ENCODE measurements at places on chromosomes 11 and 22.

DNA sequence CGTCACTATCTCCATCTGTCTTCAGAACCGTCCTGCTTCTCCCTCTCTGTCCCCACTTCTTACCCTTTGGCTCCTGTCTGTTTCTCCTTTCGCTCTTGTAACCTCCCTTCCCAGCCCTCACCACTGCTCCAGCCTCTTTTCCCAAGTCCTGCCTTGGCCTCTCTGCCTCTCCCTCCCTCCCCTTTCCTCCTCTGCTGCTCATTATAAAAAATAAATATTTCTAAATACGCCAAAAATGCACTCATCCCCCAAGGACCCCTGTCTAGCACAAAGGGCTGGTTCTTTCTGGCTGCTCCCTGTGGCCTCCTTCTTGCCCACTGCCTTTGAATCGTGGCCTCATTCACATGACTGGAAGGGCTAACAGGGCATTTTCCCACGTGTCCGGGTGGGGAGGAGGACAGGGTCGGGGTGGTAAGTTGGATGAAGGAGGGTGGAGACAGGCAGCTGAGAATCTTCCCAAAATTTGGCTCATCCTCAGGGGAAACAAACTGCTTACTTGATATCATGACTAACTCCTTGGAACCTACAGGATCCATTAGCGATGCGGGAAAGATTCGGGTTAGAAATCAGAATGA lies 26.4 kb upstream of the OAF start:
- DNase-seq = no peak

- no peak for DNase-seq
Measured at GRCh38 chr22:30574997-30575671, 669 bp upstream of the GAL3ST1 start.

DNA sequence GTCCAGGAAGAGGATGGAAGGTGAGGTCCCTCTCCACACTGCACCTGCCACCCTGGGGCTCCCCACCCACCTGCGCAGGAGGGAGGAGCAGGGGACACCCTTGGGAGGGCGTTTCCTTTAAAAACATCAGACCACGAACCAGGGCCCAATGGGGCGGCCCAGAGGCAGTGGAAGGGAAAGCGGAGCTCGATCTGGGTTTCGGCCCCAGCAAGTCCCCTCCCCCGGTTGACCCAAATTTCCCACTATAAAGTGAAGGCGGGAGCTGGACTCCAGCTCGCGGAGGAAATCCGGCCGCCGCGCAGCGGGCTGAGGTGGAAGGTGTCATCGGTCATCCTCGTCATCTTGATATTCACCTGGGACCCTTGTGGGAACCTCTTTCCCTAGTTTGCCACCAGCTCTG lies 99.3 kb downstream of the WNT7B start:
- DNase-seq = no peak

GRCh38 chr11:72823105-72823804 lies 9.0 kb downstream of the ATG16L2 start:
- no peak for DNase-seq

DNA sequence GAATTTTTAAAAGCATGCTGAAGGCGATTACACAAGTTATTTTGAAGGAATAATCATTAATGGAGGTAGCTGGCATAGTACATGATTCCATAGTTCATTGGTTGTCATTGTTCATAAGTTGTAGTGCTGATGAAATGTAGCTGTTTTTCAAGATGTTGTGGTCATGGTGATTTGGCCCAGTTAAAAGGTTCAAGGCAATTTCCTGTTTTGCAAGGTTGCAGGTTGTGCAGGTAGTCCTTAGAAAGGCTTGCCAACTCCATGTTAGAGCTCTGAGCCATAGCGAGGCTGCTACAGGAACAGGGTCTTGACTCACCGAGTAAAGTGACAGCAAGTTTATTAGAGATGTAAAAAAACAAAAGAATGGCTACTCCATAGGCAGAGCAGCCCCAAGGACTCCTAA lies 95.8 kb upstream of the CHORDC1 start:
- DNase-seq = no peak

- DNase-seq = no peak
Measured at GRCh38 chr11:82786001-82786400, 52.3 kb upstream of the FAM181B start.

DNA sequence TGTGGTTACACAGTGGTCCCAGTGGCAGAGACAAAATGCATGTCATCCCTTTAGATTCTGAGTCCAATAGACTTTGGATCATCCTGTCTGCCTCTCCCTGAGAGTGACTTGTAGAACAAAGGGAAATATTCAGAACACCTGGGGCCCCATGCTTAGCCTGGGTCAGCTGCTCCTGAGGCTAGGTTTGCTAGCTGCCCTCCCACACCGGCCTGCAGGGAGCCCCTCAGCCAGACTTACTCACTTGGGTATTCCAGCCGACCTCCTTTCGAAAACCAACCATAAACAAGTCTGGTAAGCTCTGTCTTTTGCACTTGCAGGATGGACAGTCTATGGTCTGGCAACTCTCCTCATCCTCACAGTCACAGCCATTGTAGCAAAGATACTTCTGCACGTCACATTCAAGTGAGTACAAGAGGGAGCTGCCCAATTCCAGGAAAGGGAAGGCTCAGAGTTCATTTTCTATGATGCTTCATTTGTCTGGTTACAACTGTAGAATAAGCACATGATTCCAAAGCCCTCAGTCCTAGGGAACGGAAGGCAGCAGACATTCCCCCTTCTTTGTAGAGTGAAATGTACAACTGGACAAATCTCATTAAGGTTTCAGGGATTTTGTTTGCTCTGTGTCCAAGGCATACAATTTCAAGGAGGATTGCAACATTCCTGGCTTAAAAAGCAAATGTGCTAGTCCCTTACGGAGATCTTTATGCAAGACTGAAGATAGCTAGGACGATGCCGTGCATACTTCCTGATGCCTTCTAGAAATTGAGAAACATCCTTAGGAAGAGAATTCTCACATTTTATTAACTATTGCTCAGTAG lies 65.5 kb upstream of the EMID1 start:
- no peak for DNase-seq

DNA sequence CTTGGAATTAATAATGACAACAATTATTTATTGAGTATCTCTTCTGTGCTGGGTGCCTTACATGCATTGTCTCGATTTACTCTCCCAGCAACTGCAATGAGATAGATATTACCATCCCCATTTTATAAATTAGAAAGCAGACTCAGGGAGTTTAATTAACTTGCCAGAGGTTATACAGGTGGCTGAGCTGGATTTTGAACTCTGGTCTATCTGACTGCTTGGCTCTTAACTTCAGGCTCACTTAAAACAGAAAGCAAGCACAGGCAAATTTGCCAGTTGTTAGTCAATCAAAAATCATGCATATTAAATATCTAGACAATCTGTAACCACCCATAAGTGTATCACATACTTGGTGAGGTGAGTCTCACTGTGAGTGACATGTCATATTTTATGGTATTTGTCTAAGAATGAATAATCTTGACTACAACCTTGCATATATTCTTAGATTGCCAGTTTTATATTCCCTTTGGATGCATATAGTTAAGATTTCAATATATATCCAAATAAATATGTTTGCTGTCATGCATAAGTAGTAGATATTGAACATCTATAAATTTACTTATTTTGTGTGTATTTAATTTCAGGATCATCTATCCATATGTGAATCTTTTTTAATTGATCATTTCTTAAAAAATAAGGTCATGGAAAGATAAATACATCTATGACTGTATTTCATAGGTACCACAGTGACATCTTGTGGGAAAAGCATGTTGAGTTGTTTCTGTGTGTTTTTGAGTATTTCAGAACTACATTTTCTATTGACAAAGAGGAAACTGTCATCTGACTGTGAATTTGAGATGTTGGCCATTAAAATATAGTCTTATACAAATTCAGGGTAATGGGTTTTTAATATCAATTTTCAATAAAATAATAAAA lies 112.0 kb upstream of the ARHGAP42 start:
- no peak for DNase-seq

DNA sequence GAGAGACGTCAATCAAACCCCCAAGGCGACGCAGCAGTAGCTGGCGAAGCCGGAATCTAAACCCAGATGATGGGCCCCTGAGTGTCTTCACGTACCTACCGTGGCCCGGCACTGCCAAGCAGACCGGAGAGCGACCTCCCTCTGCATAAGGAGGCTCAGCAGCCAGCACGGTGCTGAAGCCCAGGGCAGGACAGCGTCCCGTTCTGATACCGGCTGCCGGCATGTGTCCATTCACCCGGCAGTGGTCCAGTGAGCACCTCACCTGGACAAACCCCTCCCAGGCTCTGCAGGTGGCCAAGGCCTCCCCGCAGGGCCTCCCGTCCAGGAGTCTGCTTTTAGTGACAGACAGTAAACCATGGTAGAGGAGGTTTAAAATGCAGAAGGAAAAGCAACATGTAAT lies 142.0 kb downstream of the BRD1 start:
- no peak for DNase-seq

DNA sequence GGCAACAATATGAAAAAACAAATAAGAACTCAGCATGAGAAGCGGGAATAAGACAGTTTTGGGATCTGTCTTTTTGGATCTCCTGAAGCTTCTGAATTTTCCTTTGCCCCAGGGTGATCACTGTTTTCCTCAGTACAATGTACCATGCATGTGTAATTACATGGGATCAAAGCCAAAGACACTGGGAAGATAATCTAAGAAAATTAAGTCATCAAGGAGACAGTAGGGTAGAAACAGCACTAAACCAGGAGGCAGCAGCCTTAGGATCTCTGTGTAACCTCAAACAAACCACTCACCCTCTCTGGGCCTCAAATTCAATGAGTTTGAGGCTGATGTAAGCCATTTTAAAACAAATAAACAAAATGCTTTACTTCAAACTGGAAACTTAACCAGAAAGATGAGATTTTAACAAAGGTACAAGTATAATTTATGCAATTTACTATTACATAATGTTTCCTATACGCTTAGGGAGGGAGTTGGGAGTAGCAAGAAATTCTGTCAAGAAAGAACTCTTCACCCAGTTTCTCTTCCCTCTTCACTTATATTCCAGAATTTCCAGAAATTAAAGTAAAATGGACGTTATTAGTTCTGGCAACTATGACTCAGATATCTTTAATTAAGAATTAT lies 77.0 kb downstream of the RAB30 start:
- no peak for DNase-seq

DNA sequence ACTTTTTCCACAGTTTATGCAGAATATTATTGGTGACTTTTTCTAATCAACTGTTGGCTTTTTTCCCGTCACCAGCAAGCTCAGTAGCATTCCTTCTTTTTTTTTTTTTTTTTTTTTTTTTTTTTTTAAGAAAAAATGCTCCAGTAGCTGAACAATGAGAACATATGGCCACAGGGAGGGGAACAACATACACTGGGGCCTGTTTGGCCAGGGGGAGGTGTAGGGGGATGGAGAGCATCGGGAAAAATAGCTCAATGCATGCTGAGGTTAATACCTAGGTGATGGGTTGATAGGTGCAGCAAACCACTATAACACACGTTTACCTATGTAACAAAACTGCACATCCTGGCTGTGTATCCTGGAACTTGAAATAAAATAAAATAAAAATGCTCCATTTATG lies 82.5 kb downstream of the ARHGAP42 start:
- no peak for DNase-seq

GRCh38 chr11:105609832-105610781 lies at the start of gene GRIA4:
GRIA4 (plus strand) TSS chr11:105610073; CDS start chr11:105610998, 925 bp downstream.
- no peak for DNase-seq

DNA sequence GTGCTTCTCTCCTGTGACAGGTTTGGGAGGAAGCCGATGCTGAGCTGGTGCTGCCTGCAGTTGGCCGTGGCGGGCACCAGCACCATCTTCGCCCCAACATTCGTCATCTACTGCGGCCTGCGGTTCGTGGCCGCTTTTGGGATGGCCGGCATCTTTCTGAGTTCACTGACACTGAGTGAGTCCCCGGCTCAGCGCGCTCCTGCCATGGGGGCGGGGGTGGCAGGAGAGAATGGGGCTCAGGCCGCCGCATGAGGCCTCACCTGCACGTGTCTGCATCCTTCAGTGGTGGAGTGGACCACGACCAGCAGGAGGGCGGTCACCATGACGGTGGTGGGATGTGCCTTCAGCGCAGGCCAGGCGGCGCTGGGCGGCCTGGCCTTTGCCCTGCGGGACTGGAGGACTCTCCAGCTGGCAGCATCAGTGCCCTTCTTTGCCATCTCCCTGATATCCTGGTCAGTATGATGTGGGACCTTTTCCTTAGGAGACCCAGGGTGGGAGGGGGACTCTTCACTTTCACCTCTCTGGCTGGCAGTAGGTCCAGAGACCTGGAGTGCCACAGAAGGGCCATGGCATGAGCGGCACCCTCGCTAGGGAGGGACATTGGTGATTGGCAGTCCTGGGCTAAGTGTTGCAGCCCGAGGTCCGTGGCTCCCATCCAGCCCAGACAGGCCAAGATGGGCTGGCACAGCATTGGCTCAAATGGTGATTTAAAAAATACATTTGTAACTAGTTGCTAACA lies 28.9 kb upstream of the SLC22A12 start:
- DNase-seq = no peak

DNA sequence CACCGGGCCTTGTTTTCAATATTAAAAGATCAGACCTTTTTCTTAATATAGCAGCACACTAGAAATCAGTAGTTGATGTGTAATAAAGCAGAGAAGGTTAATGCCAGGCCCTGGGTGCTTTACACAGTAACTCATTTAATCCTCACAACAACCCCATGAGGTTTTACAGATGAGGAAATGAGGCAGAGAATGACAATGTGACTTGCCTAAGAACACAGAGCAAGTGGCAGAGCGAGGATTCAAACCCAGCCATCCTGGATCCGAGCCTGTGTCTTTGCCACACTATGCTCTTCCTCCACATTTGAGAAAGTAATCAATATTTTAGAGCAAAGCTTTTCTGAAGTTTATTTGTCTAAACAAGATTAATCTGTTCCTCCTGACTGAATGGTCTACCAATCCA lies 7.2 kb downstream of the JAML start:
- DNase-seq = no peak

- no peak for DNase-seq
Measured at GRCh38 chr11:39374963-39375698, 2084.3 kb downstream of the LRRC4C start.

DNA sequence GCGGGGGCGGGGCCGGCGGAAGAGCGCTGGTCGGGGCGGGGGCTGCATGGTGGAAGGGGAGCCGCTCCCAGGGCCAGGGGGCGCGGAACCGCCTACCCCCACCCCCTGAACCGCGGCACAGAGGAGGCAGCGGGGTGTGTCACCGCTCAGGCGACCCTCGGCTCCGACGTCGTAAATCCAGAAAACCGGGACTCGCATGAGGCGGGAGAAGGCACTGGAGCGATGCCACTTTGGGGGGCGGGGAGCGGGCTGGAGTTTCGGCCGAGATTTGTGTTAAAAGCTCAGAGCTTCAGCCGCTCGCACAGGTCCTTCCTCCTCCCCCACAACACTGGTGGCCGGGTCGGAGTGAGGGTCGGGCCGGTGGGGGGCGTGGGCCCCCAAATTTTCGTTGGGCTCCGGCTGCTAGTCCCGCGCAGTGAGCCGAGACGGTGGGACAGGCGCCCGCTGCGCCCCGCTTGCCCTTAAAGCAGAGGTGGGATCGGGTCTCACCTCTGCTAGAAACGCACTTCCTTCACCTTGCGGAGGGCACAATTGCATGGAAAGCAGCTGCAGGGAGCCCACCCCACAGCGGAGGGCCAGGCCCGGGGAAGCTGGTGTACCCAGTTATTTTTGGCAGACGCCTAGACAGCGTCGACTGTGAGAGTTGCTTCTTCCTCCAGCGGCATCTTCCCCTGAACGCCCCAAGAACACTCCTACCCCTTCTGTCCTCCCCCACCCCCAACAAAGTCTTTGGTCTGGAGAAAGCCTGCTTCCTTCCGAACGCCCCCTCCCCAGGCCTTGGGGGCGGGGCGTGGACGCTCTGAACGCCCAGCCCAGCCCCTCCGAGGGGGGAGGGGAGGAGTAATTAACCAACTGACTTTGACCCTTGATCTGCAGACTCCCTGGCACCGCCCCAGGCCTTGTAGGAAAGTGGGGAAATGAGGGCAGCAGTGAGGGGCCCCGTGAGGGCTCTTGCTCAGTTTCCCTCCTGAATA lies 1.1 kb downstream of the OVOL1 start:
- no peak for DNase-seq

- no peak for DNase-seq
Measured at GRCh38 chr22:33572086-33572485, 348.2 kb downstream of the LARGE1 start.

Measured in central memory CD8-positive, alpha-beta T cell (primary cell).